ENCODE measurements at places on chromosomes 2 and 18.

- DNase-seq, result no peak
These were observed 25.9 kb upstream of the SGPP2 start for GRCh38 chr2:222398446-222398885.

GRCh38 chr2:191636586-191636985 lies 41.4 kb upstream of the NABP1 start:
- no peak for DNase-seq

- DNase-seq, result no peak
These were observed 8.4 kb downstream of the PTPRM start for GRCh38 chr18:7575465-7576028.

DNA sequence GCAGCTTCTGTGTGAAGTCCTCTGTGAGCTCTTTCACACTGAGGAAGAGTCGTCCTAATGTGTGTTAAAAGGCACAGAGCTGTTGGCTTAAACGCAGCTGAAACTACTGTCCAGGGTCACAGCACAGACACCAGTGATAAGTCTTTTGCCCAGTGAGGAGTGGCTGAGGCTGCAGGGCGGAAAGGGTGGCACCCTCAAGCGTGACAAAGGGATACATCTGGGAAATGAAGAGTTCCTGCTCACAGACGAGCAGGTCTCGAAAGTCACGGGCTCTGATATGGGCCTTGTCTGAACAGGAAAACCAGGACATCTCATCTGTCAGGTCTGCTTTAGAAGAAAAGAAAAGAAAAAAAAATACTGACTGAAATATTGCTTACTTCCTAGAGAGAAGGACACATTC lies 36.5 kb downstream of the TGIF1 start:
- no peak for DNase-seq

GRCh38 chr2:105076121-105076520 lies 38.3 kb downstream of the MRPS9 start:
- DNase-seq, result no peak

DNA sequence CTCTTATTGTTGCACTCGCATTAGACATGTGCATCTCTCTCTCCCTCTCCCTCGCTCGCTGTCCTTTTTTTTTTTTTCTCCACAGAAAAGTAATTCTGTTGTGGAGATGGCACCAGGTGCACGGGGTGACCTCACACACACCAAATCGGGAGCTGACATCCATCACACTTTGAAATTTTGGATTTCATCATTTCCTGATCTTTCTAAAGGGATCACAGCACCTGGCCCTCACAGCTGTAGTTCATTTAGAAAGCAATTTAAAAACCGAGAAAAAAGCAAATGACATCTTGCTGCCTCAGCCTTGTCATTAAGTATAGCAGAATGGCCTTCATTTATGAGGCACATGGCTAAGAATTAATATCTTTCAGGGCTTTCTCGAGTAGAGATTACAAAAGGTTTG lies 717.2 kb downstream of the RNF144A start:
- DNase-seq, result no peak

- DNase-seq, result no peak
These were observed 42.5 kb upstream of the GPR39 start for GRCh38 chr2:132374151-132374550.
